Activated CD8-positive, alpha-beta memory T cell treated with anti-CD3 and anti-CD28 coated beads, Interleukin-2, amount 10 ng/mL, durations not matched to agents 7 days and 5 days (primary cell): ENCODE measurements at places on chromosomes 6 and 20. TPM values are rescaled to one million over a fixed set of nuclear protein-coding genes. Genes with fewer than 3 reads are reported as not detected.

DNA sequence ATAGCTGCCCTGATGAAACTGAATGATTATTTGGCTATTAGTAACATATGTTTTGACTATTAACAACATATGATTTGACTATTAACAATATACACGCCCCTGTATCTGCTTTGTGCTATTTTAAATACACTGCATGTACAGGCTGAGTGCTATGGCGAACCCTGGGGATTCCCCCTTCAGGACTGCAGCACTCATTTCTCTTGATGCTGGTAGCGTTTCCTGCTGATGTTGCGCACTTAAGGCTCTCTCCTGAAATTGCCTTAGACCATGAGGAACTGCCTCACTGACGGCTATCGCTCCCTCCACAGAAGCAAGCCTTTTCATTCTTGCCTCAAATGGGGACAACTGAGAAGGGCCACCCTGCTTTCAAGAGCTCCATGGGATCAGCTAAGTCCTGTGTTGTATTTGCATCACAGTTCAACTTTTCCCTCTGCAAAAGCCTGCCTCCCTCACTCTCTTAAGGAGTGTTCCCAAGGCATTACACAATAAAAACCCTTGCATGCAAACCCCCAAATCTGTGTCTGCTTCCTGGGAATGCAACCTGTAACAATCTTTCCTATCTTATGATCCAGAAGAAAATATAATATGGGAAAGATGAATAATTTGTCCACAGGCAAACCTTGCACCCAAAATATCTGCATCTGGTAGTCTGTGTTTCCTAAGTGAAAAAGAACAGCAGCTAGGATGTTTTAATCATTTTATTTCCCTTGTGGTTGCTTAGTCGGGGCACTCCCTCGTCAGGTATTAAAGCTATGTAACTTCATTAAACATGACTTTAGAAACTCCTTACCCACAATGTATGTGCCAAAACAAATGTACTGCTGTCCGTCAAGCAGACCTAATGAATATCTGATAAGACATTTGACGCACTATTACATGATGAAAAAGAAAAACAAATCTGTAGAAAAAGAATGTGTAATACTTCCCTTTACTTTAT lies 456.4 kb downstream of the COL12A1 start:
- H3K4me1 ChIP-seq, result no peaks in the 10 kb centered on the region
- H3K36me3 ChIP-seq, result no peaks in the 10 kb centered on the region
- no peak for DNase-seq
- H3K4me3 ChIP-seq, result no peak overlapping the region
- H3K27ac ChIP-seq, result no peak overlapping the region
- H3K27me3 ChIP-seq, result no peaks in the 10 kb centered on the region

GRCh38 chr6:30985490-30985889 lies 2.0 kb downstream of the MUC21 start:
- no peak overlapping the region for H3K27ac ChIP-seq
- no peak for DNase-seq
- peaks cover 33% of the 10 kb centered on the region for H3K27me3 ChIP-seq
- H3K36me3 ChIP-seq, result no peaks in the 10 kb centered on the region
- H3K4me1 ChIP-seq, result peaks cover 11% of the 10 kb centered on the region

DNA sequence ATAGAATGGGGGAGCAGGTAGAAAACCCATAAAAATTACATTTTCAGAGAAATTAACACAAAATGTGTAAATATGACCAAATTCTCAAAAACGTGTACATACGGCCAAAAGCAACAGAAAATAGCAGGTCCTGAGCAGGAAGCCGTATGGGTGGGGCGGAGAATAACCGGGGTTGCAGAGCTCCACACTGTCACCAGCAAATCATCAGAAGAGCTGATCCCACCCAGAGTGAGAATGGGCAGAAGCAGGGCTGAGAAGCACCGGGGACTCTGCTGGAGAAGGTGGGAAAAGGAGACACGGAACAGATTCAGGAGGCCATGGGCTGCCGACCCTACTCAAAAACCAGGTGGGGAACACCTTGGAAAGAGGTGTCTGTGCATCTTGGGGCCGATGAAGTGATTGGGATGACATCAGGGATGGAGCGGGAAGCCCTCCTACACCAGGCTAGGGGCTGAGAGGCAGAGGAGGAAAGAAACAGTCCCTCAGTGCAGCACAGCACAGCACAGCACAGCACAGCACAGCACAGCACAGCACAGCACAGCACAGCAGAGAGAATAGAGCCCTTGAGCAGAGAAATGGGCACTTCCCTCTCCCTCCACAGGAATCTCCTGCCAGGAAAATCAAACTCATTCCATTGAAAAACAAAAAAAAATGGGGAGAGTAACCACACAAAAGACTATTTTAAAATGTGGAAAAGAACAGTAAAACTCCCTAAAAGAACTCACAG lies 22.3 kb downstream of the STX7 start:
- no peak overlapping the region for H3K4me3 ChIP-seq
- H3K4me1 ChIP-seq, result peaks cover 25% of the 10 kb centered on the region
- no peak overlapping the region for H3K27ac ChIP-seq
- peaks cover 18% of the 10 kb centered on the region for H3K36me3 ChIP-seq
- H3K27me3 ChIP-seq, result no peaks in the 10 kb centered on the region
- no peak for DNase-seq

DNA sequence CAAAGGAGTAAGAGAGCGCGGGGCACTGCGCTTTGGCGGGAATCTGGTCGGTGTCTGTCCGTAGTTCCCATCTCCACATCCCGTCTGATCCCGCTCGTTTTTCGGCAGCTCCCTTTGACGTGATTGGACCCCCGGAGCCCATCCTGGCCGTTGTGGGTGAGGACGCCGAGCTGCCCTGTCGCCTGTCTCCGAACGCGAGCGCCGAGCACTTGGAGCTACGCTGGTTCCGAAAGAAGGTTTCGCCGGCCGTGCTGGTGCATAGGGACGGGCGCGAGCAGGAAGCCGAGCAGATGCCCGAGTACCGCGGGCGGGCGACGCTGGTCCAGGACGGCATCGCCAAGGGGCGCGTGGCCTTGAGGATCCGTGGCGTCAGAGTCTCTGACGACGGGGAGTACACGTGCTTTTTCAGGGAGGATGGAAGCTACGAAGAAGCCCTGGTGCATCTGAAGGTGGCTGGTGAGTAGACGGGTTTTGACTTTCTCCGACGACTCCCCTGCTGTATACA lies 1.4 kb downstream of the BTN1A1 start:
- peaks cover 44% of the 10 kb centered on the region for H3K27me3 ChIP-seq
- H3K4me1 ChIP-seq, result peaks cover 10% of the 10 kb centered on the region
- peak overlapping the region; percentile 29 for H3K27ac ChIP-seq
- H3K36me3 ChIP-seq, result no peaks in the 10 kb centered on the region

The UBD gene
- total RNA-seq, result 1.6 TPM

DNA sequence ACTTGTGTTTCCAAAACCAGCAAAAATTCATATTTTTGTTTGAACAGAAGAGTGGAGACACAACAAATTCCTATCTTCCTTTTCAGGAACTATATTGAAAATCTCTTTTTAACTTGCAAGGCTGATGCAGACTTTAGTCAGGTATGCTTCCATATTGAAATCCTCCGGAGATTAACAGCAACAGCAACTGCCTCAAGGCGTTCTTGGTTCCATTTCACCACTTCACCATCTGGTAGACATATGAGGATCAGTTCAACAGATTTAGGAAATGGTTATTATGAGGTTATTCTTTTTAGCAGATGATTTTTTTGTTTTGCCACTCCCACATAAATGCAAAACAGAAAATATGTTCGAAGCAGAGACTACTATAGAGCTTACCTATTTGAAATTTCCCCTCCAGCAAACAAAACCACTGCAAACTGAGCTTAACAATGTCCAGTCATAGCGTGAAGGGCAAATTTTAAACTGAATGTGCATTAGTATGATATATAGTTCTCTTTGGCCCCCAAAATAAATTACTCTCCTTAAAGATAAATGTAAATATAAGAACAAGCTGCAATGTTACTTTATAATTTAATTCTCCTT lies 520.5 kb upstream of the ADGRB3 start:
- DNase-seq, result no peak
- H3K4me3 ChIP-seq, result no peak overlapping the region
- H3K27ac ChIP-seq, result no peak overlapping the region
- H3K4me1 ChIP-seq, result no peaks in the 10 kb centered on the region
- H3K36me3 ChIP-seq, result peaks cover 2% of the 10 kb centered on the region
- no peaks in the 10 kb centered on the region for H3K27me3 ChIP-seq

- H3K27me3 ChIP-seq, result no peaks in the 10 kb centered on the region
- DNase-seq, result no peak
These were observed 38.8 kb upstream of the KHDRBS2 start for GRCh38 chr6:62324834-62325233.

DNA sequence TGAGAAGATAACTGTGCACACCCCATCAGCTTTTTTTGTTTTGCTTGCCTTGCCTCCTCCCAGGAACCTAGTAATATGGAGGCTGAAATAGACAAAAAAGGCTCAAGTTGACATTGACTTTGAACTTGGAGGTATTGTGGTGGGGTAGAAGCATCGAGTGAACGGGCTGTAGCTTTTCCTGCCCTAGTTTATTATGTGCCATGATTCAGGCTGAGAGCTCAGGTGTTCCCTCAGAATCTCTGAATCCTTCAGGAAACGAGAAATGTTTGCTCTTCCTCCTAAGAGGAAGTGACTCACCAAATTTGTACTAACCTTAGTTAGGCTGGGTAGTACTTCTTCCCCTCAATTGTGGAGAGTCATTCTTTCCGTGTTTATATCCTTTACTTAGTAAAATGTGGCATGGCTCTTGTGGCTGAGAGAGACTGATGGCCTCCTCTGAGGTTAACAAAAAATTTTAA lies 98.8 kb downstream of the SASH1 start:
- no peak overlapping the region for H3K4me3 ChIP-seq
- H3K27me3 ChIP-seq, result peaks cover 12% of the 10 kb centered on the region
- H3K4me1 ChIP-seq, result peaks cover 6% of the 10 kb centered on the region
- H3K36me3 ChIP-seq, result no peaks in the 10 kb centered on the region
- no peak for DNase-seq

GRCh38 chr20:35344354-35344837 lies 52.2 kb upstream of the FAM83C start:
- H3K36me3 ChIP-seq, result peaks cover 28% of the 10 kb centered on the region
- H3K4me3 ChIP-seq, result no peak overlapping the region
- H3K27ac ChIP-seq, result no peak overlapping the region
- H3K27me3 ChIP-seq, result no peaks in the 10 kb centered on the region
